ENCODE measurements at places on chromosomes 11 and 22.

- no peak for DNase-seq
These were observed 43.7 kb downstream of the ALX4 start for GRCh38 chr11:44266056-44266780.

GRCh38 chr22:44329179-44329796, 16.5 kb upstream of the SHISAL1 start:
- DNase-seq = no peak

- no peak for DNase-seq
These were observed 1.1 kb downstream of the NPAT start for GRCh38 chr11:108221371-108221770.

DNA sequence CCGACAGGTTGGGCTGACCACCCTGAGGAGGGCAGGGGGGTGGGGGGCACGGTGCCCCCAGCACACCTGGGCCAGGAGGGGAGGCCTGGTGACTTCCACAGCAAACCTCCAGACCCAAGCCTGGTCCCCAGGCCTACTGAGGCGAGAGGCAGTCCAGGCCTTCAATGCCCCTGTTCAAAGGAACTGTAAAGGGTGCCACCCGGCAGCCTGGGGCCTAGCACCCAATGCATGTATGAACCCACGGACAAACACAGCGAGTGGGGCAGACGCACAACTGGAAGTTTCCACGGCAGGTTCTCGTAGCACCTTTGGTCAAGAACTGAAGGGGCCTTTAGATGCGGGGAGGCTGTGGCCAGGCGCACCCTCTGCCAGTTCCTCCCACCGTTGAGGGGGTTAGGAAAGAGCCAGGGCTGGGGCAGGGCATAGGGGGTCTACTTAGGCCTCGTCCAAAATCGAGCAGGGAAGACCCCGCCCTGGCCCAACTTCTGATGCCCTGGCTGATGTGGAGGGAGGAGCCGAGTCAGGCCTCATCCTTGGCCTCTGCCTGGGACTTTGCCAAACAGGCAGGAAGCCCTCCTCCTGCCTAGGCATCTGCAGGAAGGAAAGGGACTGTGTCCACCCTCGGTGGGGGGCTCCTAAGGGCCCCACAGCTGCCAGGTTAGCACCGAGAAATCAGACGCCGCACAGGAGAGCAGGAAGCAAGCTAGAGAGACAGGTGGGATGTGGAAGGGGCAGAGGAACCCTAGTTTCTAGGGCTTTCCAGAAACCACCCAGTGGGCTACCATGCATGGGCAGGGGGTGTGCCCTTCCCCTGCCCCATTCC, 6.6 kb downstream of the CBX6 start:
- DNase-seq = no peak

GRCh38 chr11:36039471-36039870, 95.6 kb downstream of the LDLRAD3 start:
- DNase-seq = no peak

- no peak for DNase-seq
These were observed 30.4 kb downstream of the ADAMTS15 start for GRCh38 chr11:130478881-130479280.

DNA sequence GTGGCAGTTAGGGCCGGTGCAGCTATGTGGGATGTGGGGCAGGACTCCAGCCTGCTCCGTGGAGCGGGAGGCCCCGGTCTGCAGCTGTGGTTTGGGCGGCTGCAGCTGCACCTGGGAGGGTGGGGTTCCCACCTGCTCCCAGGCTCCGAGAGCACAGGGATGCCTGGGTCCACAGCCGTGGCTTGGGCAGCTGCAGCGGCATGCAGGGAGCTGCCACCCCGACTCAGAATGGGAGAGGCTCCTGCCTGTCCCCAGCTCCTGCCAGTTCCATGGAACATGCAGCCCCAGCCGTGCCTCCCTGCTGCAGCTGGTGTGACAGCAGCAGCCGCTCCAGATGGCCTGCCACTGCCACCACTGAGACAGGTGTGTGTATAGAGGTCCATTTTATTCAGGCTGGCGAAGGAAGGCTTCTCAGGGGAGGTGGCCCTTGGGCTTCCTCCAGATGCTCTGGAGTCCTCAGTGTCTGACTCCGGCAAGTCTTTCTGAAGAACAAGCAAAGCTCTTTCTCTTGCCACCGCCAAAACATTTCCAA, 21.8 kb upstream of the UPK3A start:
- no peak for DNase-seq

GRCh38 chr22:27154717-27155116, 497.3 kb downstream of the MIAT start:
- no peak for DNase-seq

DNA sequence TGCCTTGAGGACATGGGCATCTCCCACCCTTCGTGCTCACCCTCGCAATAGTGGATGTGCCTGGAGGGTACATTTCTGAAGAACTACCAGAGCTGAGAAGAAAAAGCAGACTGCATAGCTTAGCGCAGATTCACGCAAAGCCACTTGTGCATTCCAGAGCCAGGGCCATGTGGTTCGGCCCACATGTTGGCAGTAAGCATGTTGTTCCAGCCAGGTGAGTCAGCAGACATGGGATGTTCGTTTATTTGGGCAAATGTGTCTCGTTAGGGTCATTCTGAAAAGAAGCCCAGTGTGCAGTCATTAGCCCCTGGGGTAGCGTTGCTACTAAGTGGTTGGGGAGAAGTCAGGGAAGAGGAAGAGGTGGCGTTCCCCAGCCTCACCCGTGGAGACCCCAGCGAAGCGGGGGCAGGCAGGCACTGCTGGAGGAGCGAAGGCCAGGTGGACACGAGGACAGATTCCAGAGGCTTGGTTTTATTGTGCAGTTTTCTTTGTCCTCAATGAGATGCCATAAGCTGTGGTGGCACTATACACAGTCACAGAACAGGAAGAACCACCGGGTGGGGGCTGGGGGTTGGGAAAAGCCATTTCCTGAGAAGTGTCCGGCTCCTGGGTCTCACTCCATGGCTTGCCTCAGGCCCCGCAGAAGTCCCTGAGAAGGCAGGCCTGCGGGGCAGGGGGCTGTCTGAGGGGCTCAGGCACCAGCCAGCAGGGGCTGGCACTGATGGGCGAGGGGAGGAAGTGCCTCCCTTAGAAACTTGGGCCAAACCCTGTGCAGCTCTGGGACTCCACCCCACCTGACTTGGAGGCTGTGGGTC, 5.0 kb downstream of the THY1 start:
- no peak for DNase-seq

DNA sequence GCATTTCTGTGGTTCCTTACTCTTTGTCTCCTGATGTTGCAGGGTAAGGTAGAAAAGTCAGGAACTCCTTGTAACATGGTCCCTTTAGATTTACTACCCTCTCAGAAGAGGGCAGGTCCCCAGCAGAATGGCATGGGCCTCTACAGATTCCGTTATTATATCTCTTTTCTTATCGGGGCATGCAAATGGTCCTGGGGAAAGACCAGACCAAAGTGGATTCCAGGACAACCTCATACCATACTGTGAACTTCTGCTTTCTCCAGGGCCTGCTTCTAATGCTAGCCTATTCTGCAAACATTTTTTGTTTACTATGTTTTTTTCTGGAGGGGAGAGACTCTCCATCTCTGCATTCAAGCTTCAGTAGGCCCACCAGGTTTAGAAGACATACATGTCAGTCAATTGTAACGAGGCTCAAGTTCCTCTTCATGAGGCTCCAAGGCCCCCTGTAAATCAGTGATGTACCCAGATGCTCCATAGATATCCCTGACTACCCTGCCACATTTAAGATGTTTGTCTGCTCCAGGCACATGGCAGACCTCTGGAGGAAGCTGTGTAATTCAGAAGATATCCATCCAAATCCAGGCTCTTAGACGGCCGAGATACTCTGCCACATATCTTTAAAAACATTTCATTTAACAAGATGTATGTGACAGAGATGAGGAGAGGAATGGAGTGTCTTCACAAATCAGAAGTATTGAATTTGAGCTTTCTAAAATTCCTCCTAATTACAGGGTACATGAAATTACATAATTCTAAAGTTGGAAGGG, 8.5 kb upstream of the ME3 start:
- DNase-seq = no peak

DNA sequence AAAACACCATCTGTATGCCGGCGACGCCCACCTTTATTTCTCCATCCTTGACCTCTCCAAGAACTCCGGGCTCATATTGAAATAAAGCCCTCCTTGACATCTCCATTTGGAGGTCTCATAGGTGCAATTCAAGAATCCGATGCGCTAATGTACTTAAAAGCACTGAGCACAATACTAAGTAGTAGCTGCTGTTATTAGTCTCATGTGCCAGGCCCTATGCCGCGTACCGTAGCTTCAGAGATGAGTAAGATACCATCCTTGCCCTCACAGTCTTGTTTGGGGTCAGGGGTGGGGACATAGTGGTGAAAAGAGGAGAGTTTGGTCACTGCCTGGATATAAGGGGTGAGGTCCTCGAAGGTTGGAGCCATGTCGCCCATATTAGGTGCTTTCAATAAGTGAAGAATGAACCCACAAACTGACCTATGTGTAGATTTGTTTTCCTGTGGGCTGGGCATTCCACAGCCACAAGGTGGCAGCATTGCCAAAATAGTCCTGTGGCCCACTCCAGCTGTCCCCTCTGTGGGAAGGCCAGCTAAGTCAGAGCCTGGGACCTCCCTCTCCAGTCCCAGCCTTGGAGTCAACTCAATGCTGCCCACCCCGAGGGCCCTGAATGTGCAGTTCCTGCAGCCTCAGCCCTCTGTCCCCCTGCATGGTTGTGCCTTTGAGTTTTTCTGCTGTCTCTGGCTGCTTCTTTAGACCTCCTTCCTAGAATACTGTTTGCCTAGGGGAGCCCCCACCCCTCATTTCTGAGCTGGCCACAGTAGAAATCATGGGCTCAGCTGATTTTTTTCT, 6.5 kb downstream of the DCPS start:
- DNase-seq = peak; percentile 83

DNA sequence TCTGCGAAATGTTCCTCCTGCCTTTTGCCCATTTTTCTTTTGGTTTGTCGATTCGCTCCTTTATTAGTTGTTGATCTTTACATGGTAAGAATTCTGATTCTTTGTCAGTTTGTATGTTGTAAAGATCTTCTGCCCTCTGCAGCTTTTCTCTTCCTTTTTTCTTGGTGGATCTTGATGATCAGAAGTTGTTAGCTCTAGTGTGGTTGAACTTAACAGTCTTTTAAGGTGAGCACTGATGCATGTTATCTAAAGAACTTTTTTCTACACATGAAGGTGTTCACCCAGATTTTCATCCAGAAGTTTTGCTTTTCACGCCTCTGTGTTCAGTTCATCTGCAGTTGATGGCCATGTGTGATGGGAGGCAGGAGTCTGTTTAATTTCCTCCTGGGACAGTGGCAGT, 133.7 kb downstream of the TBC1D22A start:
- DNase-seq = no peak

DNA sequence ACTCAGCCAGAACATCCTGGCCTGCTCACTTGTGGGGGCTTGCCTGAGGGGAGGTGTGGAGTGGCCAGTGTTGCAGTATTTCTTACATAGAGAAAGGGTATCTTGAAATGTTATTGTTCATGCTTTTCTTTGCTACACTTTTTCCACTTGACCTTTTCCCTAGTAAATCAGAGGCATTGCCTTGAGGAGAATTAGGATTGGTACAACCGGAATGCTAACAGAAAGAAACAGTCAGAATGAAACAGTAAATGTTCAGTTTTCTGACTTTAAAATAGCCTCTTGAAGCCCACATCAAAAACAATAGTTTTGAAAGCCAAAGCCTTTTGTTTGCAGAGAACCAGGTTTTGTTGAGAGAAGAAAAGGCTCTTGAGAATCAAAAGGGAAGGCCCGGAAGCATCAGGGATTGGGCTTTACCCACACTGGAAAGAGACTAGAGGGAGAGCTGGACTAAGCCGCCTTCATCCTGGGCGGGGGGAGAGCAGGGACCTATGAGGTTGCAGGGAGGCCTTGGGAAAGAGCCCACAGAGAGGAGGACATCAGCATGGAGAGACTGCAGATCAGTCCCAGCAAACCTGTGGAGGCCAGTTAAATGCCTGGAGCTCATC, 12.4 kb downstream of the ADM start:
- no peak for DNase-seq

DNA sequence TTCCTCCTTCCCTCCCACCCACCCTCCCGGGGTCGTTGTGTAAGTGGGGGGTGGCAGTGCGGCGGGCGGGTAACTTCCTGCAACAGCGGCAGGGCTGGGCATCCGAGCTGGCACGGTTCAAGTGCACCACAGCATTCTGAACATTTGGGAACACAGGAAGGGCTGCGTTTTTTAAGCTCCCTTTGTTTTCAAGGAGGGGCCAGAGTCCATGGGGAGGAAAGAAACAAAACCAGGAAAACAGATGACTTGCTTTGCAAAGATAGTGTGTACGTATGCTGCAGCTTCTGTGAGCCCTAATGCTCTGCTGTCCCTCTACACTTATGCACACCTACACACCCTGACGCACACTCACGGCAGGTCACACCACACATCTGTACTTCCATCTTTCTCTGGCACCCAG, 152.5 kb downstream of the FBXO7 start:
- DNase-seq = no peak

DNA sequence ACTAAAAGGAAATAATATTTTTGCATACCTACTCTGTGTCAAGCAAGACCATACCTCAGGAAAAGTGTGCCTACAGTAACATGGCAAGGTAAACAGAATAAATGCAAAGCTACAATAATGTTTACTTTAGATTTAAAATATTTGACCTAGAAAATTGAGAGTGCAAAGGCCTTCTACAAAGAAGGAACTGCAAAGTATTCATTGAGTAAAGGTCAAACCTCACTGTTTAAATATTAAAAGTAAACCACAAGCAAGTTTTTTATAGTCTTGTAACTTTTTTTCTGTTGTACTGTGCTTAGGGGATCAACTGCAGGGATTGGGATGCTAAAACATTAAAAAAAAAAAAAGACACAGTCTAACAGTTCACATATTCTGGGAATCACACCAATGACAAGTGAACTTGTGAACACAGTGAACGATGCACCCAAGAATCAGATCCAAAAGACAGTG, 48.8 kb downstream of the CWF19L2 start:
- DNase-seq = no peak

DNA sequence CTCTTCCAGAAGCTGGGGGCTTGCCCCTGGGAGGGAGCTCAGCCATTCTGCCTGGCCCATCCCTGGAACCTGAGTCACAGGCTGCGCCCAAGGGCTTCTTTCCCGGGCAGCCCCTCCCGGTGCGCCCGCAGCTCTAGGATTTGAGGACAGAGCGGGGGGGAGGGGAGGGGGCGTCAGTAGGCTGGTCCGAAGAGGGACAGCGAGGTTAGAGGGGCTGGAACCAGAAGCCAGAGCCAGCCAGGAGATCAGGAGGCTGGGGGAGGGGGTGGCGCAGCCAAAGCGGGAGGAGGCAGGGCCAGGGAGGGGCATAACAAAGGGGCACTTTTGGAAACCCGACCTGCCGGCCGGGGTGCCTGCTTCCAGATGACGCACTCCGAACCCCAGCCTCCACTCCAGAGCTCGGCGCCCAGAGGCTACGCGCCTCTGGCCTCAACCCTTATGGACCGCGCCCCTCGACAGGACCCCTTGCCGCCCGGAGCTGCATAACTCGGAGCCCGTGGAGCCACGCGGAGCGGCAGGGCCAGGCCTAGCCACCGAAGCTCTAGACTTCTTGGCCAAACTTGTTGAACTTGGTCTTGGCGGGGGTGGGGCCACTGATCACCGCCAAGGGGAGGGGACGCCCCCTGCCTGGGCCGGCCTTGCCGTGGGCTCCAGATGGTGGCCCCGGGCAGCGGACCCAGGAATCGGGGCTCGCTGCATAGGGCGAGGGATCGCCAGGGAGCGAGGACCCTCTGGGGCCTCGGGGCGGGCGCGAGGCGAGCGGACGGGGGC, 744 bp downstream of the PACSIN3 start:
- DNase-seq = peak; percentile 62
